ENCODE measurements at places on chromosomes 4 and X. TPM values are rescaled to one million over a fixed set of nuclear protein-coding genes. Genes with fewer than 3 reads are reported as not detected.

The FOXR2 gene
- not detected for total RNA-seq

The LCORL gene
- total RNA-seq = 94.0 TPM

- DNase-seq = no peak
These were observed 25.4 kb downstream of the SOWAHB start for GRCh38 chr4:76872556-76872955.

DNA sequence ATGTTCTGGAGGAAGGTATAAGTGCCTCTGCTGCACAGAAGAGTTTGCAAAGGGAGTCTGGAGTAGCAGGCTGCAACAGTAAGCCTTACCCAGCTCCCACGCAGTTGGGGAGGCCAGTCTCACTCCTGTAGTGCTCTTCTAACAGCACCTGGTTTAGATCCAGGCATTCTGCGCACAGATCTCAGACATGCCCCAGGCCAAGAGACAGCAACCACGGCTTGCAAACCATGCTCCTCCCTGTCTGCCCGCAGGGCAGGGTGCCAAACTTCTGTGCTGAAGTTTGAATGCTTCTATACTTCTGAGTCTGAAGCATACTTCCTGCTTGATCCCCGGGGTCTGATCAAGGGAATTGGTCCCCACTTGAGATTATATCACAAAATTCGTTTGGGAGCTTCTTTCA lies 106.3 kb downstream of the LINC00632 start:
- no peak for DNase-seq

GRCh38 chr4:86569103-86569870 lies 24.8 kb upstream of the PTPN13 start:
- no peak for DNase-seq

DNA sequence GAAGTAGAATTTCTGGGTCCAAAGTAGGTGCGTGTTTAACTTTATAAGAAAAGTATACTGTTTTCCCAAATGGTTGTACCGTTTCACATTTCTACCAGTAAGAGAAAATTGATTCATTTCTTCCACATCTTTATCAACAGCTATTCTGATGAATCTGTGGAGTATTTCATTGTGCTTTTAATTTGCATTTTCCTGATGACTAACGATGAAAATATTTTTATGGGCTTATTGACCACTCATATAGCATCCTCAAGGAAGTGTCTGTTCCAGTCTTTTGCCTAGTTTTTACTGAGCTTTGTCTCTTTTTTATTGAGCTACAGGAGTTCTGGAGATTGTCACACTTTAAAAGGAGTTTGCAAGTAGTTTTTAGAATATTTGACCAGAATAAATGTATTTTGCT lies 92.6 kb downstream of the ASB9 start:
- peak; percentile 3 for DNase-seq

Data from SJSA1 (cell line).